Left lung (tissue), 14 donors: ENCODE measurements at places on chromosomes 2 and 18. TPM values are rescaled to one million over a fixed set of nuclear protein-coding genes. Genes with fewer than 3 reads are reported as not detected.

GRCh38 chr2:224520064-224520463, 65.1 kb downstream of the CUL3 start:
- no peak for DNase-seq

DNA sequence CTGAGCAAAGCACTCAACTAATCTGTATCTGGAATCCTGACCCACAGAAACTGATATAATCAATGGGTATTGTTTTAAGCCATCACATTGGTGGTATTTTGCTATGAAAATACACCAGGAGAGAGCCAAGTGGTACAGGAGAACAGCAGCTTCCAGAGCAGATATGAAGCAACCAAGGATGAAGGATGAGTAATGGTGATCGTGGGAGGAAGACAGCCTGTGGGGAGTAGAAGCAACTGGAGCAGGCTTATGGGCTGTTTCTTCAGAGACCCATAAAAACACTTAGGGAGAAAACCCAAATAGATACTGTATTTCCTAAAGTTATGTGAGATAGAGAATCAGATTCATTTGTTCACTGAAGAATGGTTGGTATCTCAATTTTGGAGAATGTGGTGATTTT, 330.8 kb downstream of the NUP35 start:
- DNase-seq: no peak

GRCh38 chr2:59590798-59591197, 962.7 kb downstream of the BCL11A start:
- DNase-seq: peak; percentile 61

ARMC9 gene
- 13.5 TPM for polyA plus RNA-seq

DNA sequence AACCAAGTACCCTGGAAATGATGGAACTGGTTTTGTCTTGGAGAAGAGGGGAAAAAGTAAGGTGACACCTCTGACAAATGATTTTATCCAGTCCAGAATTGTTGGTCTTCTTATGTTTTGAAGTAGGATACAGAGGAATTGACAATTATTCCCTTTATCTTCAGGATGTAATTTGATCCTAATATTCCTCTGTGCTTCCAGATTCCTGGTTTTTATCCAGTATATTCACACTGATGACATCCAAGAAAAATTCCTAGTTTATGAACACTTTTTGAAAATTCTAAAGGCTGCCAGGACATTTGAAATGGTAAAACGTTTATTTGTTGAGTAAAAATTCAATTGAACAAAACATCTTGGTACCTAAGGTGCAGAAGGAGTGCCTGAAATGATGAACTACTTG, 22.2 kb upstream of the ETAA1 start:
- DNase-seq: no peak

KCNK3 gene
- 22.7 TPM for polyA plus RNA-seq
